ENCODE measurements at places on chromosomes 16 and 17. TPM values are rescaled to one million over a fixed set of nuclear protein-coding genes. Genes with fewer than 3 reads are reported as not detected.
A peak's percentile ranks its signal among the peaks of the same experiment; 100 is the strongest.

Gene CCDC40
- 3.5 TPM for total RNA-seq

DNA sequence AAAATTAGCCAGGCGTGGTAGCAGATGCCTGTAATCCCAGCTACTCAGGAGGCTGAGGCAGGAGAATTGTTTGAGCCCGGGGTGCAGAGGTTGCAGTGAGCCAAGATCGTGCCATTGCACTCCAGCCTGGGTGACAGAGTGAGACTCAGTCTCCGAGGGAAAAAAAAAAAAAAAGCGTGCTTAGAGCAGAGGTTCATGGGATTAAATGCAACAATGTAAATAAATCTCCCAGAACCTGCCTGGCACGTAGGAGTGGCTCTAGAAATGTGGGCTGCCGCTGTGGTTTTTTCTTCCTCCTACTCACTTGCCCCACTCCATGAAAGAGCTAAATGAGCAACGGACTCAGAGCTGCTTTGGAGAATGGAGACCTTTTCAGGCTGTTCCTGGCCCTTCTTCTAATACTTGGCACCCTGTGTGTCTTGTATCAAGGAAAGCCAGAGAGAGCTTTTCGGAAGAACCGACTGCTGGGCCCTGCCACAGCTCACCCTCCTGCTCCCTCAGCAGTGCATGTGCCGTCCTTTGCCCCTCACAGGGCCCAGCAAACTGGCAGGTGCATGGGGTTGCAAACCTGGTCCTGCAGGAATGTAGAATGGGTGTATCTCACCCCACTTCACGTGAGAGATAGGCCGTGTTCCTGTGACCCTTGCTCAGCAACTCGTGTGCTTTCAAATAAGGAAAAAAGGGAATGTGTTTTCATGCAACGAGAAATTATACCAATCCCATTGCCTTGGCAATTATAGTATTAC lies 52.0 kb downstream of the LDHD start:
- DNase-seq, result no peak

GRCh38 chr17:28384281-28385036 lies 13.0 kb downstream of the SARM1 start:
- peak; percentile 92 for DNase-seq

DNA sequence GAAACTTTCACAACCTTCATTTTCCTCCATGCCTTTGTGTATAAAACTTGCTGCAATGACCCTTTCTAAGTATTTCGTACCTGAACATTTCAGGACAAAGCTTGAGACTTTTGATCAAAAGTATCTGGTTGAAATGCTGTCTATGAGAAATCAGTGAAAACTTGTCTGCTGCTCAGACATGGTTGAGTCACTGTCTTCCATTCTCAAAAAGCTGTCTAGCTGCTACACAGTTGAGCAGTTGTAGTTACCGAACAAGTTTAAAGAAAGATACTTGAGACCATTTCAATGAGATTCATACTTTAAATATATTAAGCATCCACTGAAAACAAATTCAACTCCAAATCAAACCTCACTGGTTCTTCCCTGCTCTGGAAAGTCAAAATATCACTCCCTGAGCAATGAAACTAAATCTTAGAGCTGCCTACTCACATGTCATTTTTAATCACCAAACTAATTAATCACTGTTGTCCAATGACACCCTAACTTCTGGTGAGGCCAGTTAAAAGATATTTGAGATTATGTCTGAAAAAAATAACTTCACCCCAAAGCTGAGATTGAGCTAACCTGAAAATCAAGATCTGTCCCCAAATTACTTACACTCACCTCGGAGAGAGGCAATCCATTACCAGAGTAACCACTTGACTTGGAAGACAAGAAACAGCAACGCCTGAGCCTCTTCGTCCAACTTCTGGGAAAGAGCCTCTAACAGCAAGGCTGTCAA lies 488 bp downstream of the TMEM100 start:
- no peak for DNase-seq

DNA sequence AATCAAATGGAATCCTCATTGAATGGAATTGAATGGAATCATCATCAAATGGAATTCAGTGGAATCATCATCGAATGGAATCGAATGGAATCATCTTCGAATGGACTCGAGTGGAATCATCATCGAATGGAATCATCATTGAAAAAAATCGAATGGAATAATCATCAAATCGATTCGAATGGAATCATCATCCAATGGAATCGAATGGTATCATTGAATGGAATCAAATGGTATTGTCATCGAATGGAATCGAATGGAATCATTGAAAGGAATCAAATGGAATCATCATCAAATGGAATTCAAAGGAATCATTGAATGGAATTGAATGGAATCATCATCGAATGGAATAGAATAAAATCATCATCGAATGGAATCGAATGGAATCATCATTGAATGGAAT lies 619.3 kb downstream of the TP53TG3F start:
- DNase-seq, result no peak

GRCh38 chr17:5122586-5123342 lies 6.9 kb downstream of the USP6 start:
- DNase-seq, result peak; percentile 68

DNA sequence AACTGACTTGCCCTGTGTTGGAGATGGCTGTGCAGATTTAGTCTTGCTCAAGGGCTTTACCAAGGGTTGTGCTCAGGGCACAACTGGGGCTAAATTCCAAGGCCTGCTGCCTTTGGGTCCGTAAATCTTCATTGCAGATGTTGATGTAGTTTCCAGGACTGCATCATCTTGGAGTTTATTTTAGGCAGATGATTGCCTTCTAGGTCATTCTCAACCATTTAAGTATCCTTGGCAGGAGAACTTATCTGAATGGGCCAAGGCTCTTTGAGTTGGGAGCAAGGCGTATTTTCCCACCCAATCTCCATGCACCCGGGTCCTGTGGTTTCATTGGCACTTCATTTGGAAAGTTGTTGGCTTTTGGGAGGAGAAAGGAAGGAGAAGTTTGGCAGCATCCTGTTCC lies 200.3 kb downstream of the MSI2 start:
- no peak for DNase-seq

Gene AXIN2
- total RNA-seq, result 63.6 TPM

DNA sequence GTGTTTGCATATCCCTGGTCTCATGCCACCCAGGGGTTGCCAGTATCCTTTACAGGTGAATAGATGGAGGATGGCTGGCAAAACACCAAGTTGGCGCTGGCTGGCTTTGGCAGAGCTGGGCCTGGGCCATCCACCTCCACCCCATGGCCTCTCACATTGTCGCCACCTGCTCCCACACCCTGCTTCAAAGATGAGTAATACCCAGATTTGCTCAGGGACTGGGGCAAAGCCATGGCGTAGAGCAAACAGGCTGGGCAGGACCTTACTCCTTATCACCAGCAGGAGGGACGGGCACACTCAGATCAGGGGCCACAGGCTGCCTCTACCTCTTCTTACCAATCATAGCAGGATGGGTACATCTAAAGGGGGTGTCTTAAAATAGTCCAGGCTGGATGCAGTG lies 24.3 kb downstream of the PLA2G10 start:
- peak; percentile 66 for DNase-seq

DNA sequence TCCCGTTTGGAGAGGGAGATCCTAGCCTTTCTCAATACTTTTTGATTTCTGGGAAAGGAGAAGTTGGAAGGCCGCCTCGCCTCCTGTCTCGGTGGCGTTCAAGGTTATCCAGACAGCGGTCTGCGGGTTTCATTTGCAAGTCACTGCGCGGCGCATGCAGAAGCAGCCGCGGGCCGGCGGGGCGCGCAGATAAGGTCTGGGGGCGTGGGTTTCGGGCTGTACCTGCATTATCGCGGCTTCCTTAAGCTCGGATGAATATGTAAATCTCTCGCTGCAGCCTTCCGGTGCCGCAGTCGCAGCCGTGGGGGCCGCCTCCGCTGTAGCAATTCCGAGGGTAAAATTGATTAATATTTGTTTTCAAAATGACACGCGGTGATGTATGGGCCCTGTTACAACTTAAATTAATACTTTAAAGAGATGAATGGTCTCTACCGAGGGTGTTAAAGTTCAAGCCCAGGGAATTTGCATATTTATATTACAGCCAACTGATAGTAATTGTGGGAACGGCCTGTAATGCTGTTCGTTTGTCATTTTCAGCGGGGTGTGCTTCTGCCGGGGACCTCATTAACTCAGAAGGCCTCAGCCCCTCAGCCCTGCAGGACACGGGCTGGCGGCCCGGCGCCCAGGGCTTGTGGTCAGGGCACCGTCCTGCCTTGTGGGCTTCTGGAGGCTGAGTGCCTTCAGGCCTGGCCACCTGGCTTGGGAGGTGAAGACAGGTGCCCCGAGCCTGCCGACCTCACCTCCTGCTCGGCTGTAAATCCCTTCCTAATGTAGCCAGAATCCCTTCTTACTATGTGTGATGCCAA lies 99.4 kb downstream of the CYLD start:
- DNase-seq, result no peak

- DNase-seq, result no peak
Observed at GRCh38 chr17:57894848-57895247, 45.0 kb upstream of the MRPS23 start.

GRCh38 chr16:73710526-73710925 lies 586.1 kb upstream of the PSMD7 start:
- no peak for DNase-seq

Data from upper lobe of right lung (tissue), 1 donor.